PC-3 (cell line): ENCODE measurements at places on chromosomes 2 and 18. TPM values are rescaled to one million over a fixed set of nuclear protein-coding genes. Genes with fewer than 3 reads are reported as not detected.

- no peak for DNase-seq
Measured at GRCh38 chr2:11581797-11582611, 48.2 kb downstream of the GREB1 start.

GRCh38 chr2:64063924-64064331 is 44.7 kb upstream of the VPS54 start:
- DNase-seq, result no peak

- peak; percentile 72 for DNase-seq
Measured at GRCh38 chr18:58180738-58181353, 136.8 kb downstream of the NEDD4L start.

DNA sequence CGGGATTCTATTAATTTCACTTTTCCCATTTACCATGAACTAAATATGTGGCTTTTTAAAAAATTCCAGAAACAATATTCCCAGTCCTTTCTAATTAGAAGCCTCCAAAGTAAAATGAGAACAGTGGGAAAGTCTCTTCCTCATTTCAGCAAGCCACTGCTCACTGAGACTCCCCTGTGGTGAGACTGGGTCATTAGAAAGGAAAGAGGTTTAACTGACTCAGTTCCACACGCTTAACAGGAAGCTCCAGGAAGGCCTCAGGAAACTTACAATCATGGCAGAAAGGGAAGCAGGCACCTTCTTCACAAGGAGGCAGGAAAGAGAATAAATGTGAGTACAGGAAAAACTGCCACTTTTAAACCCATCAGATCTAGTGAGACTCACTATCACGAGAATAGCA is 258.9 kb upstream of the CHAC2 start:
- DNase-seq, result peak; percentile 27

DNA sequence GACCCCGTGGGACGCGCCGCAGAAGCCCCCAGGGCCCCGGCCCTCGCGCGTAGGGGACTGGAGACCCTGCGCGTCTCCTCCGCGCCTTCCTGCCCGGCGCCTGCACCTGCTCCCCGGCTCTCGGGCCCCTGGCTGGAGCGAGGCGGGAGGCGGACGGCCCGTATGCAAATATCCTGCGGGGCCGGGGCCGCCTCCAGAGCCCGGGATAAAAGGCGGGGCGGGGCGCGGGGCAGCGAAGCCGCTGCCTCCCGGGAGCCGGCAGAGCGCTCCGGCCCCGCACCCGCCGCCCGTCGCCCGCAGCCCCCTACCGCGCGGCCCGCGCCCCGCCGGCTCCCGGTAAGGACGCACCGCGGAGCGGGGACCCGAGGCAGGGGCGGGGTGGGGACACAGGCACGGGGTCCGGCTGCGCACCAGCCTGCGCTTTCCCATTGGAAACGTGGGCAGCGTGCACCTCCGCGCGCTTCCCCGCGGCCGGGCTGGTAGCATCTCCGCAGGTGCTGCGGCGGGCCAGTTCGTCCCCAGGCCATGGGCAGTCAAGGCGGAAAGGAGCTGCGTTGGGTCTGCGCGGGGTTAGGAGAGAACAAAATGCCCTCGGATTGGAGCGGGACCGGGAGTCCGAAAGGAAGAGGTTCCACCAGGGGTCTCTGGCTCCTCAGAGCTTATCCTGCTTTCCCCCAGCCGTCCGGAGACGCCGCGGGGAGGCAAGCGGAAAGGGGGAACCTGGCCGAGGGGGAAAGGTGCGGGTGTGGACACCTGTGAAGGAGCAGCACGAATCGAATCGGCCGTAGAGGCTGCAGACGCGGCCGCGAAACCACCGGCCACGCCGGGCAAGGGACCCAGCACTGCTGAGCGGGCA is at the start of gene ATP6V1C2:
TSS of gene ATP6V1C2 (plus strand) at position 235 of the 856 bp plus-strand sequence. CDS start 1,220 bp downstream, outside the sequence.
- DNase-seq, result peak; percentile 40

GRCh38 chr2:219405451-219405850 is 12.7 kb upstream of the DES start:
- no peak for DNase-seq

- DNase-seq, result no peak
Measured at GRCh38 chr2:85506768-85507181, 32.2 kb upstream of the MAT2A start.

DNA sequence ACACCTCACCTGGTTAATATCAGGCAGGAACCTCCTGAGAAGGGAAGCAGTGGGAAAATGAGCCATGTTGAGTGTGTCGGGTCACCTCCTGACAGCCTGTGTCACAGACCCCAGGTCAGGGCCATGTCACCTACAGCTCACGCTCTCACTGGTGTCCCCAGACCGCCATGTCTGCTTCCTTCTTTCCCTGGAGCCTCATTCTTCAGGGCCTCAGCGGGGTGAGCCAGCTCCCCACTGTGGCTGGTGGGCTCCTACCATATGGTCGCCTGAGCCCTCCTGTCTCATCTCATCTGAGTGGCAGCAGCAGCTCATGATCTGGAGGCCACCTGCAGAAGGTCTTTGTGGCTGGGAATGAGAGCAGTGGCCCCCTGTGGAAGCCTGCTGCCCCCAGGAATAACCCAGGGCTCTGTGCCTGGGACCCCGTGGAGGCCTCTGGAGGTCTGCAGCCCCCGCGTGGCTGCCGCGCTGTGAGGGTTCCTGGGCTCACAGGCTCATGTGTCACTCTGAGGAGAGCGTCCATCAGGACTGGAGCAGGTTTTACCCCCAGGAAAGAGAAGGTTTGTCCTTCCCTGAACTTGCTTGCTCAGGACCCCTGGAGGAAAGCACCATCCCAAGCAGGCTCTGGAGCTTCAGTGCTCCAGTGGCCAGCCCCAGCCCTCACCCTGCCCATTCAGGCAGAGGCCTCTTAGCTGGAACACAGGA is 56.4 kb downstream of the FAM168B start:
- DNase-seq, result no peak

DNA sequence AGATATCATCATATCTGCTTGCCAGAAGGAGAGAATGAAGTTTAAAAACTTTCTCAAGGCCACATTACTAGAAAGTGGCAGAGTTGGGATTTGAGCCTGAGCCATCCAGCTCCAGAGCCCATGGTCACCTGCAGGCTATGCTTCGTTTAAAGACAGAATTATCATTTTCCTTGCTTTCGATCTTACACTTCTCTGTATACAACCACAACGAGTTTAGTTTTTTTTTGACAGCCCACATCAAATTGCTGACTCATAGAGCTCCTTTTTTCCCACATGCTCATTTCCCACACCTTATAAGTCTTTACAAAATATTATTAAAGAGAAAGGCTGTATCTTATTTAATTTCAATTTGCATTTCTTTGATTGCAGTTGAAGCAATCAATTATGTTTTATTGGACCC is 6.5 kb downstream of the PLEK start:
- peak; percentile 12 for DNase-seq

DNA sequence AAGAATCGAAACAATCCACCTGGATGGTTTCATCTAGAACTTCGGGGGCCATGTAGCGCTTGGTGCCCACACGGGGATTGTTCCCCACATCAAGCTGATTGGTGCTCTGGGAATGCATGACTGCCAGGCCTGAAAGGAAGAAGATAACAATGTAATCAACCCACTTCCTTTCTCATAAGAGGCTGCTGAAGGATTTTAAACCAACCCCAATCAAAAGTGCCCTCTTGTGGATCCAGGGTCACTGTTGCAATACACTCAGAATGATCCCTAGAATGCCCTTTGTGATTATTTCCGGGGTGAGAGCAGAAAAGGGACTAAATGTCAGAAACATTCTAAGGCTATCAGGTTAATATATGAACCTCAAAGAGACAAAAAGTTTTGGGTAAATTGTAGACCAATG is 115.2 kb downstream of the ACVR1 start:
- DNase-seq, result peak; percentile 16

DNA sequence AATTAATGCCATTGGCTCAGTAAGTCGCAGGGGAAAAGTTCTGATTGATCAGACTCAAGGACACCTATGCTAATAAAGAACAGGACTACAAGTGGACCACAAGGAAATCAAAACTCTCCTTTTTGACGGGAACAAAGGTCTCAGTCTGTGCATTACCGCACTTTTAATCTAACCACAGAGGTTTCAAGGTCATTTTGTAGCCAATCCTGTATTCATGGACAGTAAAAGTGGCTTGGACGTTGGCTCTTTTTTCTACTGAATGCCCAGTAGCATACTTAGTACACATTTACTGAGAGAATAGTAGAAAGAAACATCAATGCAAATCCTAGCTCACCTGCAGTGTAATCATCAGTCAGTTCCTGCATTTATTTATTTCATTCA is 471.9 kb downstream of the PID1 start:
- no peak for DNase-seq

GRCh38 chr18:22214731-22215528 is 45.5 kb downstream of the GATA6 start:
- peak; percentile 65 for DNase-seq

GRCh38 chr18:58604311-58604710 is 24.6 kb downstream of the ALPK2 start:
- DNase-seq, result no peak

TUBA3D gene
- not detected in 2 replicates for total RNA-seq

ANKRD53 gene
- not detected in 2 replicates for total RNA-seq

CIB4 gene
- total RNA-seq, result not detected in 2 replicates
